GM19239 (cell line): ENCODE measurements at places on chromosomes 1 and 21.

DNA sequence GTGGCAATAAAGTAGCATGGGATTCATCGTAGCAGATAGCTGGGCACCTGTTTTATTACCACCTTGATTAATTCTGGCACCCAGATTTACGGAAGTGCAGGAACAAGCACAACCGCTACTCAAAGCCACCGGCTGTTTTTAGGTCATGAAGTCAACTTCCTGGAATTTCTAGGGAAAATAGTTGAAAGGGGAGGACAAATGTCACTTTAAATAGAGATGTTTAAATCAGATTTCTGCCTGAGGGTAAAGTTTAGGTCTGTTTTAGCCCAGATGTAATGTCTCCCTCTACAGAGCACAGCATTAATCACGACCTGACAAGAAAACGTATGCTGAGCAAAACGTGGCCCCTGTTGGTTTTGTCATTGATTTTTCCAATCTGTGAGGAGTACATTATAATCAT lies 8.0 kb downstream of the ADGRL2 start:
- no peak for DNase-seq

- no peak for DNase-seq
These were observed 24.0 kb downstream of the HS2ST1 start for GRCh38 chr1:86938450-86938849.

- no peak for DNase-seq
These were observed 774 bp downstream of the SLC2A7 start for GRCh38 chr1:9025449-9025848.

DNA sequence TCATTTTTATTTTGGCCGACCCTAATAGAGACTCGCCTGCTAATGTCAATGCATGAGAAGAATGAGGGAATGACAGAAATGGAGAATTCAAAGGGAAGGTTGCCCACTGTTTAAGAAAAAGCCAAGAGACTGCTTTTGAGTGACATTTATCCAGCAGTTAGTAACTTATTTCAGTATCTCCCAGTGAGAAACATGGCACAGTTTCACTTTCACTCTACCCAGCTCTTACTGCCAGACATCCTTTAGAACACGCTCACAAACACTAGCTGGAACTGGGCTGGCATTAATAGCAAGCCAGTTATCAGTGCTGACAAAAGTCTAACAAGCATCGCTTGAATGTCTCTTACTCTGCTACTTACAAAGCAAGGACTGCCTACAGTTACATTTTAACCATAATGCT lies 8.5 kb downstream of the GGPS1 start:
- DNase-seq = no peak

DNA sequence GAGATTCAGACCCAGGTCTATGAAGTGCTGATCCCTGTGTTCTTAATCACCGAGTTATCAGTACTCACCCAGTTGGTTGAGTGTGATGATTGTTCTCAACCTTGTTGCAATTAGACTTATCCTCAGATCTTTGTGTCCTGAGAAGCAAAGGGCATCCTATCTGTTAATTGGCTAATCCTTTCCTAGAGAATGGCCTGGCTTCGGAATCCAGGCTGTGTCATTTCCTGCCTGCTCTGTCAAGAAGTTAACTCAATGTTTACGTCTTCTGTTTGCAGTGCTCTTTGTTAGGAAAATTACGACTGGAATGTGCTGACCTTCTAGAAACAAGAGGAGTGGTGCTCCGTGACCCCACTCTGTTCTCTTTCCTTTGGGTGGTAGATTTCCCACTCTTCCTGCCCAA lies 14.7 kb downstream of the GAS5 start:
- DNase-seq = no peak

DNA sequence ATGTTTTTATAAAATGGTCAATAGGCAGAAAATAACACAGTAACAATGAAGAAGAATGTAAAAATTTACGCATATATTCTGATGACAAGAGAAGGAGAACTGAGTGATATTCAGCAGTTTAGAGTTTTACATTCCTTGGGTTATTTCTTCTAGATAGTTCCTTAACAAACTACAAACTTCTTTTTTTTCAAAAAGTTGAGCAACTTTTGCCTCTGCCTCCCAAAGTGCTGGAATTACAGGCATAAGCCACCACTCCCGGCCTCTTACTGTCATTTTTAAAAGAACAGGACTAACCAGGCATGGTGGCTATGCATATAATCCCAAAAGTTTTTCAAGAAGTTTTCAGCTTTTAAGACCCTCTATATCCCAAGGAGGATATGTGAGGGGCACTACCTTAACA lies 32.9 kb downstream of the ARNT start:
- no peak for DNase-seq

DNA sequence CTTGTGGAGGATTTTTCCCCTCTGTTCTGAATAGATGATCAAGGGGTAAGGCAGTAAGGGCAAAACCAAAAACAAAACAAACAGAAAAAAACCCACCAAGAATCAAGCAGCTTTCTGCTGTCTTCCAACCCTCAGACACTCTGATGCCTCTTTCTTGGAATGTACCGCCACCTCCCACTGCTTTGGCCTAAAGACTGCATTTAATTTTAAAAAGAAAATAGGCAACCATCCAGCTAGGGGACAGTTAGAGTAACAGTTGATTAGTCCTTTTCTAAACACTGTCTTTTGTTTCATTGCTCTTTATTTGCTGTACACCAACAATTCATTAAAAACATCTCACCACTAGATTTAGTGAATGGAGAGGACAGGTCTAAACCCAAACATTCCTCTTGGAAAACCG lies 21.5 kb downstream of the WLS start:
- no peak for DNase-seq

DNA sequence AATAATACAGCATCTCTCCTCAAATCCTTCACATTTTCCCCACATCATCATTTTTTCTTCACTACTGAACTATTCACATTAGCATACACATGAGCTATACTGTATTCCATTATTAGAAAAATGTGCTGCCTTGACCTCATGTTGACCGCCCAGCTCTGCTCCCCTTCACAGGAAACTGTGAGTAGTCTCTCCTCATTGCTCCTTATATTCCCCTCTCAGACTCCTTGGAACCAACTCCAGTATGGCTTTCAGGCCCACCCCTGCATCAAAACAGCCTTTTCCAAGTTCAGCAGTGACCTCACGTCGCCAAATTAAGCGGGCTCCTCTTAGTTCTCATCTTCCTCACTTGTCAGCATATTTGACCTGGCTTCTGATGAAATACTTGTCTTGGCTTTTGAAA lies 59.2 kb upstream of the SPAG17 start:
- DNase-seq = no peak

- no peak for DNase-seq
These were observed 23.8 kb downstream of the CLIC4 start for GRCh38 chr1:24768873-24769605.

GRCh38 chr1:72000809-72001208 lies 281.5 kb downstream of the NEGR1 start:
- no peak for DNase-seq

DNA sequence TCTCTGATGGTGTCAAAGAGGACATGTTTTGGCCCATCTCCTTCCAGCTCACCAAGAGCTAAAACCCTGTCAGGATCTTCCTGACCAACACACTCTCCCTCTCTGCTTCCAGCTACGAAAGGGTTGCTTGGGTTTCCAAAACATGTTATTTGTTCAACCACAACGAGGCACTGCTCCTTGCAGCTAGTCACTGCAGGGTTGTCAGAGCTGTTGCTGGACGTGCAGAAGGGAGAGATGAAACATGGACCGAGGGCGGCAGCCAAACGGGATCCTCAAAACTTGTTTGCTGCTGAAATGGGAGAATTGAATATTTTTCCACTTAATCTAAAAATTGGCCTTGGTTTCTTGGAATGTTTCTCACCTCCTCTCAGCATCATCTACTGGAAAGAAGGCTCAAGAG lies 12.4 kb downstream of the ZBTB18 start:
- no peak for DNase-seq

DNA sequence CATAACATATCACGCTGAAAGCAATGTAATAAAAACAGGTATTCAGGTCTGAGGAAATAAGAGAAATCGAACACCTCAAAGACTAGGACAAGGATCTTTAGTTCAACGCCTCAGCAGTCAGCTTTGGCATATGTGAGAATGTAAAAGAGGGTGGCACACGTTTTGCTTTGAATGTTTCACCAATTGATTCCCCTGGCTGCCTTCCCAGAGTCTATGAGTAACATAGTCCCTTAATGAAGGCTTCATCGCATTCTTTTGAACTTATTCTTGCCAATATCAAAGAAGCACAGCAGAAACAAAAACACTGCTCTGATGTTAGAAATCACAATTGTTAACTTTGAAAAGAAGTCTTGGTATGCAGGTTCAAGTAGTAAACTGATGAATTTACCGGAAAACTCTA lies 764.8 kb downstream of the ADGRL2 start:
- DNase-seq = no peak

GRCh38 chr1:65253800-65254319 lies 55.5 kb upstream of the DNAJC6 start:
- no peak for DNase-seq

DNA sequence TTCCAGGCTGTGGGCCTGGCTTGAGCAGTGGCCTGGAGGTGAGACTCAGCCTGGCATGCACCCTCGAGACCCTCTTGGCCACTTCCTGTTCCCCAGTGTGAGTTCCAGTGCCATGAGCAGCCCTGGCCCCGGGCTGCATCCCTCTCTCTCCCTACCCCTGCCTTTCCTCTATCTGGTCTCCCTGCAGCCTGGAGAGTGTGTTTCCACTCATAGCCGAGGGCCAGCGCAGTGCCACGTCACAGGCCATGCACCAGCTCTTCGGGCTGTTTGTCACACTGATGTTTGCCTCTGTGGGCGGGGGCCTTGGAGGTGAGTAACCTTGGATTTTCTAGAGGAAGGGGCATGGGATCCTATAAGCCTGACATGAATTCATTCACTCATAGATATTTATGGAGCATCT lies 13.6 kb downstream of the RHBG start:
- DNase-seq = no peak

DNA sequence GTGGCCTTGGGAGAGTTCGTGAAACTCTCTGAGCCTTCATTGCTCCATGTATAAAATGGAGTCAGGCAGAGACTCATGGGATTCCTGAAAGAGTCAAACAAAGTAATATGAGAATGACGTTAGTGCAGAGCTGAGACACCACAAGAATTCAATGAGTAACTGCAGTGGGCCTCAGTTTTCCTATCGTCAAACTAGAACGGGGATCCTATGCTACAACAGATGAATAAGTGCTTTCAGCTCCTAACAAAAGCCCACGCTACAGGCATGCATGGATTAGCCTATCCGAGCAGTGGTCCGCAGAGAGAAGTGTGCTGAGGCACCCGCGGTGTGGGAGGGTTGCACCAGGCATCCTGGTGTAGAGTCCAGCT lies 124.7 kb downstream of the SYF2 start:
- no peak for DNase-seq

GRCh38 chr1:3249631-3250501 lies 180.9 kb downstream of the PRDM16 start:
- DNase-seq = no peak

- DNase-seq = peak; percentile 73
These were observed 501 bp downstream of the FBXO6 start for GRCh38 chr1:11664336-11665065.

DNA sequence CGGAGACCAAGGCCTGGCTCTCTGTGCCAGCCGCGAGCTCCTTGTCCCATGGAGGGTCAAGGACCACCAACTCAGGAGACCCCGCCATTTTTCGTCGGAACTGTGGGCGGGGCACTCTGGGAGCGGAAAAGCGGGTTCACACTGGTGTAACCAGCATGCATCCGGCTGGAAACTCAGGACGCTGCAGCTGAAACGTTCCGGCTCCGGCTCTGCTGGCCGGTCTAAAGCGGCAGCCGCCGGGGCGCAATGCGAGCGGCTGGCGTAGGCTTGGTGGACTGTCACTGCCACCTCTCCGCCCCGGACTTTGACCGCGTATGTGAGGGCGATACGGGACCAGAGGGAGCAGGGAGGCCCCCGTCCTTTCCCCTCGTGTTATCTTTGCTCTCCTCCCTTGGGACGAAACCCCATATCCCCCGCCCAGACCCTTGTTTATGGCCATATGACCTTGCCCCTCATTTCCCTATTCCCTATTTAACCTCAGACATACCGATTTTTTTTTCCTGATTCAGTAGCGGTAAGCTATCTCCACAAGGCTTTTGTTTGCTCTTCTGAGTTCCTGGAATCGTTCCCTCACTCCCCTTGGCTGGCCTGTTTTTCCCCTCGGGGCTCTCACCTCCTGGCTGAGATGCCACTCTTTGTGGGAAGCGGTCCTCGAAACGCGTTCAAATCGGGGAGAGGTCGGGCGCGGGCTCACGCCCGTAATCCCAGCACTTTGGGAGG lies at the start of the genes NSL1 and TATDN3:
TSS of gene NSL1 (minus strand) at position 102 of the 720 bp plus-strand sequence. CDS start at position 88, 14 bp downstream.
TSS of gene TATDN3 (plus strand) at position 219 of the 720 bp plus-strand sequence. CDS start at position 247, 28 bp downstream.
- peak; percentile 49 for DNase-seq

- DNase-seq = no peak
These were observed 180.3 kb upstream of the RGS18 start for GRCh38 chr1:191977874-191978506.

DNA sequence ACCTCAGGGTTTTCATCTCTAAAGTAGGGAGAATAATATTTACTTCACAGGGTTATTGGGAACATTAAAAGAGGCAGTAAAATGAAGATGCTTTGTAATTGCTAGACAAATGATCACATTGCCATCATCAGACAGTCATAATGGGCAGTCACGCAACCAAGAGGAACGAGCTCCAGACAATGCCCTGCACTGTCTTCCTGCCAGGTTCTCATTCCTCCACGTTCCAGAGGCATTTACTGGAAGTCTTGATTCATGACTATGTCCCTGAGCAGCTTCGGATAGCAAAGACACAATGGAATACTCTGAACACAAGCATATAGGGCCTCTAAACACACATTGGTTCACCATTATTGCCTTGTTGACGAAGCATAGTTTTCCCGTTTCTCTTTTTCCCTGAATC lies 389.7 kb downstream of the NTNG1 start:
- no peak for DNase-seq

DNA sequence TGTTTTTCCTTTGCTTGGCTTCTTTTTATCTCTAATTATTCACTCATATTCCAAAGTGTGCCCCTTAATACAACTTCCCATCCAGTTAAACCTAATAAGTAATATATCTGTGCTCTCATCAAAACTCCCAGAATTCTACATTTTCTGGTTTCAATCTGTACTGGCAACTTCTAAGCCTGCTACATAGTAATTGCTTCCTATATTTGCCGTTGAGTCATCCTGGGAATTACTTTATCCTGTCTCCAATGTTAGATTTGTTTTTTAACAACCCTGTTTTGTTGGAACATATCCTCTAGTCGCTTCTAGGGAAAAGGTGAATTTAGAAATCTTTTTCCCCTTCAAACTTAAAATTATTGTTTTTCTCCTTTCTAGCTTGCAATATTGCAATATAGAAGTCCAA lies 620.5 kb upstream of the PKN2 start:
- no peak for DNase-seq

DNA sequence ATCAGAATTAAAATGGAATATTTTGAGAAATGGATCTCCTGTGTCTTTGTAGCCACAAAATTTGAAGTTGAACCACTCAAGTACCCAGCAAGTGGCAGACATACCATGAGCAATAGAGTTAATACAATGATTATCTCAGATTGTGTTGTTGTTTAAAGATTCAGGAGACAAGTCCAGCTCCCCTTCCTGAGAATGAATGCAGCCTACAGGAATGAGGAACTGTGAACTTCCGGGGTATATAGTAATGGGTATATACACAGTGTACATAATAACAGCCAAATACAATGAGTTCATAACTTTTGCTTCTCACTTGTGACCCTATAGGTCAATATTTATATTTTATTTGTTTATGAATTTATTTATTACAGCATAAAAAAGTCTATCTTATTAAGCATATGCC lies 445.0 kb downstream of the SETD4 start:
- DNase-seq = no peak
